ENCODE measurements at places on chromosomes 6 and 20.
A peak's percentile ranks its signal among the peaks of the same experiment; 100 is the strongest.

DNA sequence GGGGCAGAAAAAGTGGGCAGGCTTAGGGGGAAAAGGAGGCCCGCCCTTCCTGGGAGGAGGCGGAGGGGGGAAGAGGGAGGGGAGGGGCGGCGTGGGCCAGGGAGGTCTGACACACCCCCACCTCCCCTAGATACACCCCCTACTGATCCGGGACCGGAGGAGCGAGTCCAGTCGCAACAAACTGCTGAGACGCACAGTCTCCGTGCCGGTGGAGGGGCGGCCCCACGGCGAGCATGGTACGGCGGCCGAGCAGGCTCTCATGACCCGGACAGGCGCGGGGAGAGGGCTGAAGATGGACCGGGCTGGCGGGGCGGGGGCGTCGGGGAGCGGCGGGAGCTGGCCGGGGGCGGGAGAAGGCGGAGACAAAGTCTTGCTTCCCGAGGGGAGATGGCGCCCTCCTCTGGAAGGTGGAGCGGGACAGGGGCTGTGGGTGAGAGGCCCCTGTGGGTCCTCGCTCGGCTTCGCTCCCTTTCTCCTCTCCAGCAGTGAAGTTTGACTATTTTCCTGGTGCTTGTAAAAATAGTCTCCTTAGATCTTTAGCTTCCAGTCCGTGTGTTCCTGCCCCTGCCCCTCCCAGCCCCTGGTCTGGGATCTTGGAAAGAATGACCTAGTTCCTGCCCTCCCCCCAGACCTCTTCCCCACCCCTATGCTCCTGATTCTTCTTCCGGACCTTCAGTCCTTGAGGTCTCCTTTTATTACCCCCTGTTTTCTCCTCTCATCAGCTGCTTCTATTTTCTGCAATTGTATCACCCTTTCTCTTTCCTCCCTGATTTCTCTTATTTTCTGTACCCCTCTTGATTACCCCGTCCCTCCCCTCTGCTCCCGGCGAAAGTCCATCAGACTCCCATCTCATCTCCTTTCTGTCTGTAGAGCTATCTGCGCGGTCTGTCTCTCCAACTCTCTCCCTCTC is 6.1 kb downstream of the SYNGAP1 start:
- peak; percentile 87 for DNase-seq

- no peak for DNase-seq
Measured at GRCh38 chr20:13927171-13927570, 63.2 kb downstream of the SEL1L2 start.

DNA sequence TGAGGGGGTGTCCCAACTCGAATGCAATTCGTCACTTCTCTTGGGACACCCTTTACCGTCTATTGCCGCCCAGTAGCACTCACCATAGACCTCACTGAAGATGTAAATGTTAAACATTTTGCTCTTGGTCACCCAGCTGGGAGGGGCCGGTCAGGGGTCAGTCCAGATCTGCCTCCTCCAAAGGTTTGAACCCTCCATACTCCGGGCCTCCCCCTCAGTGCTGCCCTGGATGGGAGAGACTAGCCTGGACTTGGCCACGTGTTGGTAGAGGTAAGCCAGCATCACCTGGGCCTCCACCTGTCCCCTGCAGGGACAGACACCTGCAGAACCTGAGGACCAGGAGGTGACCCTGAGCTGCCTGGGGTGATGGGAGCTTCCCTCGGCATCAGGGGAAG is 5.0 kb upstream of the MYT1 start:
- DNase-seq: no peak

- DNase-seq: no peak
Measured at GRCh38 chr6:5506597-5506996, 245.3 kb downstream of the FARS2 start.

GRCh38 chr6:32883789-32884188 is 29.8 kb downstream of the PSMB9 start:
- DNase-seq: no peak

DNA sequence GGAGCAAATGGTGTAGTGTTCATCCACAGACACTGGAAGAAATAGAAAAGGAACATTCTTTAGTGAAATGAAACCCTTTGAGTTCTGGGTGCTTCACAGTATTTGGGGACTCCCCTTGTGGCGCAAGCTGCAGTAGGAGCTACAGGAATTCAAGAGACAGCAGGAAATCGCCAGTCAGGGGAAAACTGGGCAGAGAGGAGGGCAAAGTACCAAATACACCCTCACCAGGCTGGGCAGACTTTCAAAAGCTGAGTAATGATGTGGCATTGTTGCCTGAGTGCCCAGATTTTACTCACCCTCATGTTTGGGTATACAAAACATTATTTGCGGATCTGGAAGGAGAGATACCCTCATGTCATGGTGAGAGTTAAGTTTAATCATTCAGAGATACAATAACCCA is 97.9 kb downstream of the SOD2 start:
- DNase-seq: no peak

DNA sequence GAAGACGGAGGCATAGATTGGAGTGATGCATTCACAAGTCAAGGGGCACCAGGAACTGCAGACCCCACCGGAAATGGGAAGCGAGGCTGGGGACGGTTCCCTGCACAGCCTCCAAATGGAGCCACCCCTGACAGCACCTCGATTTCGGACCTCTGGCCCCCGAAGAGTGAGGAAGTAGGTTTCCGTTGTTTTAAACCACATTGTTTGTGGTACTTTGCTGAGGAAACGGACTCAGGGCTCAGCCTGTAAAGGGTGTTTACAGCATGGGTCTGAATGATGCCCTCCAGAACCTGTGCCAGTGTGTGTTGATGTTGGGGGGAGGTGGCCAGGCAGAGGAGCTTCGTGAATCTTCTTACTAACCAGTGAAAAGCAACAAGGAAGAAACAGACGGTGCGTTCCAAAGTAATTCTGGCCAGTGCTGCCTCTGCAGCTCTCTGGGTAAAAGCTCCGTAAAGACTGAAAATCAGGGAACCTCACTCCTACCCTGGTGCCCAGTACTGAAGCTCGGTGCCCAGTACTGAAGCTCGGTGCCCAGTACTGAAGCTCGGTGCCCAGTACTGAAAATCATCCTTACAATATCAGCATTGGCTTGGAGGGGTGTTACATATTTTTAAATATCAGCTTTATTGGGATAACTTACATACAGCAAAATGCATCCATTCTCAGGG is 30.1 kb upstream of the CCR6 start:
- no peak for DNase-seq

- no peak for DNase-seq
Measured at GRCh38 chr6:4078691-4079471, at the start of gene FAM217A. TSS of gene FAM217A (minus strand) at chr6:4079137. CDS start at chr6:4077414, 1,723 bp downstream.

DNA sequence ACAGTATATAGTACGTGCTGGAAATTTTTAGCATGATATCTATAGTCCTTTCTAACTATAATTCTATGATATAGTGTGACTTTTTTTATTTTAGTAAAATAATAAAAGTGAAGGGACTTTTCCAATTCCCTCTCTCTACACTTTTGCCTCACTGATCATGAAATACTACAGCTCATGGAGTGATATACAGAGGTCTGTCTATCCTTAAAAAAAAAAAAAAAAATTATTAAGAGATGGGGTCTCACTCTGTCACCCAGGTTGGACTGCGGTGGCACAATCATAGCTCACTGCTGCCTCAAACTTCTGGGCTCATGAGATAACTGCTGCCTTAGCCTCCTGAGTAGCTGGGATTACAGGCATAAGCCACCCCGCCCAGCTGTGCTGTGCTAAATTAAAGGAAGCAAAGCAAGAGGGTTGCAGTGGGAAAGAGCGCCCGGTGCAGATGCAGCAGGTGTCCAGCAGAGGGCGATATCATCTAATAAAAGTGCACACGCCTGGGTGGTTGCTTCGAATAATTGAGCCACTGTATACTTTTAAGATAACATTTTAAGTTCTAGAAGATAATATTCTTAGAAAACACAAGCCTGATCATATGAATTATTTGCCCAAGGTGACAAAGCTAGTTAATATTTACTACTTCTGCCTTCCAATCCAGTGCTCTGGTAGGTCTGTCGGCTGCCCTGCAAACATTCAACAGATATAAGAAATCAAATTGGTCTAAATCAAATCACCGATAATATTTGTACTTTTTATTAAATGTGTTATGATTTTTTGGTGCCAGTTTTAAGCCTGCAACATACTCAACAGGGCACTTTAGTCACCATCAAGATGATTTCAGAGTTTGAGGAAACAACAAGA is 94.9 kb upstream of the NT5E start:
- DNase-seq: peak; percentile 61

DNA sequence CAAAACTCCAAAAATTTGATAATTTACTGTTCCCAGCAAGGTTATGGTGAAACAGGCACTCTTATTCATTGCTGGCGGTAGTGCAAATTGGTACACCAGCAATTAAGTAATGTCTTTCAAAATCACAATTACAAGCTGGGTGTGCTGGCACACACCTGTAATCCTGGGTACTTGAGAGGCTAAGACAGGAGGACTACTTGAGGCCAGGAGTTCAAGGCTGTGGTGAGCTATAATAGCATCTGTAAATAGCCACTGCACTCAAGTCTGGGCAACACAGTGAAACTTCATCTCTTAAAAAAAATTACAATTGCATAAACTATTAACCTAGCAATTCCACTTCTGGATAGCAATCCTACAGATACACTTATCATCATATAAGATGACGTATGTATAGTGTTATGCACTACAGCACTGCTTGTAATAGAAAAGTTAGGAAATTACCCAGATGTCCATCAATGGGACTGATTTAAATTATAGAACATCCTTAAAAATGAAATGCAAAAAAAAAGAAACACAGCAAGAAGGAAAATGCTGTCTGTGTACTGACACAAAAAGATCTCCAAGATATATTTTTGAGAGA is 31.4 kb downstream of the NCOA6 start:
- DNase-seq: no peak

DNA sequence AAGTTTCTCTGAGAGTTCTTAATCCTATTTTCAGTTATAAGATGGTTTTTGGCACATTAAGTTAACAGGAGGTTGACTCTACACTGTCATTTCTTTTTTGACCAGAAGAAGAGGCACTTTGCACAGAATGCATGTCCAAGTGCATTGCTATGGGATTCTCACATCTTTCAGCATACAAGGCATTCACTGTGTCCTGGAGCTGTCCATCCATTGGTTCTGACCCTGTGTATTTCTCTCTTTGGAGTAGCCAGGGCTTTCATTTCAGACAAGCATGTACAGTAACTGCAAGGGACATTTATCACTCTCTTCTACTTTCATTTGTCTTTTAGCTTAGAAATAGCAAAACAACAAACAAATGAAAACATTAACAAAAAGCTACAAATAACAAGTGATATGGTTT is 275.1 kb upstream of the IMPG1 start:
- DNase-seq: no peak

- DNase-seq: no peak
Measured at GRCh38 chr20:11901127-11901526, 16.6 kb upstream of the BTBD3 start.

- DNase-seq: no peak
Measured at GRCh38 chr20:14790771-14791620, 453.6 kb upstream of the FLRT3 start.

GRCh38 chr20:48489656-48490055 is 338.1 kb downstream of the PREX1 start:
- DNase-seq: no peak

- no peak for DNase-seq
Measured at GRCh38 chr6:122751326-122751725, 28.2 kb upstream of the FABP7 start.

DNA sequence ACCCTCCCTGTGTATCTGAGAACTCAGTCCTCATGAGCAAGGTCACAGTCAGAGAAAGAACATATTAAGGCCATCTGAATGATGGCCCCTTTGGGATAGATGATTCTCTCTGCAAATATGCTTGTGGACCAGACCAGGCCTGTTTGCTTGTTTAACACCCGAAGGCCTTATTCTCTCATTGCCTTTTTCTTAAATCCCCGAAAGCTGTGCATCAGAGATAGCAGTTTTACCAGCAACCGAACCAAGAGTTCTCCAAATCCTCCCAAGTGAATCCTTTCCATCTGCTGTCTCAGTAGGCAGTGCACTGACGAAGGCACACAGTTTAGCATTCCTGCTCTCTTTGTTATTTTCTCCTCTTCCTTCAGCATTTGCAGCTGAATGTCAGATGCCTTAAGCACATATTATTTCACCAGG is 79.8 kb downstream of the TRMT6 start:
- DNase-seq: no peak

GRCh38 chr6:37779111-37779800 is 40.3 kb upstream of the ZFAND3 start:
- no peak for DNase-seq

- DNase-seq: no peak
Measured at GRCh38 chr6:10516953-10517352, 4.2 kb upstream of the GCNT2 start.

GRCh38 chr20:58558486-58559367 is 43.5 kb upstream of the APCDD1L start:
- no peak for DNase-seq

- DNase-seq: no peak
Measured at GRCh38 chr20:25018425-25018824, 25.9 kb upstream of the APMAP start.

DNA sequence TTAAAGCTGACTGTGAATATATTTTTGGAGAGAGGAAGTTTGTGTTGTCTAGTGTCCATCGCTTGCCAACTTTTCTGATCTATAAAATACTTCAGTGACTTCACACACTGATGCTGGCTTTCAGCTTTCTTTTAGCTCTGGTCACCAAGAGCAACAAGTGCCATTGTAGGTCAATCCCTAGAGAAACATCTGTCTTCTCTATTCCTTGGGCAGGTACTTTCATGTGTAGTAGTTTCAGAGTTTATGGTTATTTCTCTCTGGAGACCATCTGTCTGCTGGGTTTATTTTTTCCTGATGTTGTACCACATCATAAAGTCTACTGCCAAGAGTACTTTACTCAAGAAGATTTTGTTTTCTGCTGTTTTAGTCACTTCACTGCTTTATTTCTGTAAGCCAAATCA is 249.9 kb downstream of the KHDC1L start:
- no peak for DNase-seq

- DNase-seq: peak; percentile 65
Measured at GRCh38 chr6:3915076-3915791, 66.1 kb downstream of the FAM50B start.

DNA sequence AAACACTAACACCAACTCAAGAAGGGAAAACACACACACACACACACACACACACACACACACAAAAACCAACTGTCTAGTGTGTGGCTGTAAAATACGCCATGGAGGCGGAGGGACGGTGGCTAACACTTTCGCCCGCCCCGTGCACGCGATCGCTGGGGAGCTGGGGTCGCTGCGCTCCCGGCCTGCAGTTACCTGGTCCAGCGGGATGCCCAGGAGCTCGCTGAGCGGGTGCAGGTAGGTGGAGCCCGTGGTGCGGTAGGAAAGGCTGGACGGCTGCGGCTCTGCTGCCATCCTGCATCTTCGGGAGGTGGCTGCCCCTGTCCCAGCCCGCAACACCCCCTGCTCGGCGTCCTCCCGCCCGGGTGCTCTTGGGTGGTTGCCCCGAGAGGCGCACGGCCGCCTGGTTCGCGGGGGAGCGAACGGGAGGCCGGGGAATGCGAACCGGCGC is 303 bp downstream of the MBOAT1 start:
- peak; percentile 46 for DNase-seq
